HTR-8/SVneo (cell line): ENCODE measurements at places on chromosomes 5 and 9.

DNA sequence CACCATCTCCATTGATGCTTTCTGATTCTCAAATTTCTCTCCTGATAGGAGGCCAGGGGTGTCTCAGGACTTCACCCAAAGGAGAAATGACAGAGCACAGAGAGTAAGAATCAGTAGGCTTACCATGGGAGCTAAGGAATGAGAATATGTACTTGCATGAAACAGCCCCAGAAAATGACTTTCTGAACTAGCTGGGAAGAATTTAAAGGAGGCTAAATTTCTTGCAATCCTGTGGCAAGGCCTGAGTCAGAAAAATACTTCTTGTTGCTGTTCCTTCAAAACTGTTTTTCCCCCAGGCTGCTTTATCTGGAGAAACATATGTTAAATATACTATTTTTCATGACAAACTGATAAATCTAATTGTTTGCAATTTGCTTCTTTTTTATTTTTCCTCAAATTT, 53.4 kb upstream of the FBXL7 start:
- no peak for DNase-seq

- DNase-seq = no peak
Measured at GRCh38 chr9:107907255-107907654, 417.7 kb upstream of the KLF4 start.

DNA sequence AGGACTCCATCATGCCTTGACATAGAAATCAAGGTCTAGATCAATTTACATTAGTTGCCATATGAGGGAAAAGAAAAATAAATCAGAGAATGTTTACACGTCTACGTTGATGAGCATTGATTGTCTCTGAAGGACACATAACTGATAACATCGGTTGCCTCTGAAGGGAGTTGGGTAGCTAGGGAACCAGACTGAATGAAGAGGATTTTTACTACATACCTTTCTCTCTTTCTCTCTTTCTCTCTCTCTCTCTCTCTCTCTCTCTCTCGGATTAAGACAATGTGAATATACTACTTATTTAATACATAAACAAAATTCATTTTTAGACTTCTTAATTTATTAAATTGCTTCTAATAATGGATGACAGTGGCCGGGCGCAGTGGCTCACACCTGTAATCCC, 118.4 kb upstream of the DAPK1 start:
- DNase-seq = no peak

GRCh38 chr5:95327211-95327610, 42.3 kb upstream of the MCTP1 start:
- no peak for DNase-seq

GRCh38 chr5:37214550-37214949, 34.6 kb downstream of the CPLANE1 start:
- DNase-seq = no peak

DNA sequence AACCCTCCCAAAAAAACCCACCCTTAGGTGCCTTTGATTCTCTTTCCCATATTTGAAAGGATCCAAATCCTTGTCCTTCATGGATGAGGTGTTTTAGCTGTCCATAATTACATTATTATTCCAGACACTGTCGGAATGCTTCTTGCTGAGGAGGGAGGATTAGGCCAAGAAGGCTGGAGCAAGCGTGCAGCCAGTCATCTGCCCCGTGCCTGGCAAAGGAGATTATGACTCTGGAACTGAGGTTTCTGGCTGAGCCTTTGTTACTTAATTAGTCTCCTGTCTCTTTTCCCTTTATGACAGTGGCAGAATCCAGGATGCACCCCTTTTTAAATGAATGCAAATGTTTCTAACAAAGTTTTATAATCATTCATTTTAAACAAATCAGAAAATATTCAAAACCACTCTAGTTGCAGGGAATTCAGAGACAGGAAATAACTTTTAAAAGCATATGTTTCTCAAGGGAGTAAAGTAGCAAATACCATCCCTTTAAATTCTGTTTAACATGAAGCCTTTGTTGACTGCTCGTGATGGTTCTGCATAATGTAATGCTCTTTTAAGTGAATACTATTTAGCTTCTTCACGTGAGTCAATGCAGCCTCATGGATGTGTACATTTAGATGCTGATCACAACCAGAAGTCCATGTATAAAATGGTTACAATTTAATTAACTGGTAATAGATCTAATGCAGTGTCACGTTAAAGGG, 69.8 kb downstream of the GALNT10 start:
- DNase-seq = no peak

GRCh38 chr5:118551031-118551430, 437.3 kb downstream of the DTWD2 start:
- DNase-seq = no peak

DNA sequence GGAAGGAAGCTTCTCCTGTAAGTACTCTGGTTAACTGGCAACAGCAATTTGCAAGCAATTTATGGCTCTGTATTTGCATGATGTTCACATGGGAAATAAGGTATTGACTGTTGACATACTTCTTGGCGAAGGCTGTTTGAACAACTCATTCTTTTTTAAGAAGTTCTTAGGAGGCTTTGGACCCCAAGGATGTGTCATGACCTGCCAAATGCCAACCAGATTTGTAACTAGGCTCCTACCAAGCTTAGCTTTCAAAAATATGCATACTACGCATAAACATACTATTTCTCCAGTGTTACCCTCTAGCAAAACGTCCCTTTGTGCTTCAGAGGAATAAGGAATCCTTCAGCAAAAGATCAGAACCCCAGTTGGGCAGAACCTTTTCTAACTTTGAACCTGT, 165.2 kb upstream of the MSX2 start:
- no peak for DNase-seq

DNA sequence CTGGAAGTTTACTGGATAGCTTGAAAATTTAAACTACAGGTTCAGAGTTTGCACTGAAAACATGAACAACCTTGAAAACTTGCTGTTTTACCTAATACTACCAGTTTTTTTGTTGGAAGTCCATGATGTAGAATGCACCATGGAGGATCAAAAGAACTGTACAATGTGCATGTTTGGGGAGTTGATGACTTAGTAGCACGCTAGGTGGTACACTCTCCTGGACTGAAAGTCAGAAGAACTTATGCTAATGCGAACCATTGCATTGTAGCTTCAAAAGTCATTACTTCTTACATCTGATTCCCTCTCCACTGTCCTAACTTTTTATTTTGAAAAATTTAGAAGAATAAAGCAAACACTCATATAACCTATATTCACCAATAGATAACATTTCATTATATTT, 211.0 kb downstream of the OSTF1 start:
- DNase-seq = no peak

GRCh38 chr5:72268753-72269410, 51.2 kb downstream of the MRPS27 start:
- DNase-seq = peak; percentile 46

- DNase-seq = no peak
Measured at GRCh38 chr9:27963836-27964235, 390.6 kb upstream of the C9orf72 start.

- peak; percentile 41 for DNase-seq
Measured at GRCh38 chr5:59188419-59189225, 605.7 kb downstream of the RAB3C start.

DNA sequence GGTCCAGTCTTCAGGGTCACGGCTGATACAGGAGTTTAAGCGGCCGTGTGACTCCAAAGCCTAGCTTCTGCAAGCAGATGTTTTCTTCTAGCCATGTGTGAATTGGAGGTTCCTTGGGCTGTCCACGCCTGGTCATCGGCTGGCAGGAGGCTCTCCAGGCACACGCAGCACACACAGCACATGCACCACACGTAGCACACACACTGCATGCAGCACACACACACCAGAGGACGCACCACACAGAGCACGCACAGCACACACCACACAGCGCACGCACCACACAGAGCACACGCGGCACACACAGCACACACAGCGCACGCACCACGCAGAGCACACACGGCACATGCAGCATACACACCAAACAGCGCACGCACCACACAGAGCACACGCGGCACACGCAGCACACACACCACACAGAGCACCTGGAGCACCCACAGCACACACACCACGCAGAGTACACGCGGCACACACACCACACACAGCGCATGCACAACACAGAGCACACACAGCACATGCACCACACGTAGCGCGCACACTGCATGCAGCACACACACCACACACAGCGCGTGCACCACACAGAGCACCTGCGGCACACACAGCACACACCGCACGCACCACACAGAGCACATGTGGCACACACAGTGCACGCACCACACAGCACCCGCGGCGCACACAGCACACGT, 234.3 kb downstream of the FANCC start:
- no peak for DNase-seq

GRCh38 chr5:127203818-127204217, 86.8 kb upstream of the MEGF10 start:
- DNase-seq = no peak

- DNase-seq = no peak
Measured at GRCh38 chr5:172407241-172407691, 47.1 kb downstream of the SH3PXD2B start.

DNA sequence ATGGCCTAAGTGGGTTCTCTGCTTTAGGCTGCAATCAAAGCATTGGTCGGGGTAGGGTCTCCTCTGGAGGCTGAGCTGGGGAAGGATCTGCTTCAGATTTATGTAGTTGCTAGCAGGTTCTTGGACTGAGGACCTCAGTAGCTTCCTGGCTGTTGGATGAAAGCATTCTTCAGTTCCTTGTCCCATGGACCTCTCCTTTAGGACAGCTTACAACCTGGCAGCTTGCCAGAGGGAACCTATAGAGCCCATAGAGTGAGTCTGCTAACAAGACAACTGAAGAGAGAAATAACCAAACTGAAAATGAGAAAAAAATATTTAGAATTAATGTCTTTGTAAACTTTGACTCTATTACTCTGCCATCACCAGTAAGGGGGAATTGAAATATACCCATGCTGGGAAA, 12.4 kb downstream of the MRPS30 start:
- DNase-seq = no peak

GRCh38 chr9:134660407-134660806, 18.8 kb downstream of the COL5A1 start:
- no peak for DNase-seq

DNA sequence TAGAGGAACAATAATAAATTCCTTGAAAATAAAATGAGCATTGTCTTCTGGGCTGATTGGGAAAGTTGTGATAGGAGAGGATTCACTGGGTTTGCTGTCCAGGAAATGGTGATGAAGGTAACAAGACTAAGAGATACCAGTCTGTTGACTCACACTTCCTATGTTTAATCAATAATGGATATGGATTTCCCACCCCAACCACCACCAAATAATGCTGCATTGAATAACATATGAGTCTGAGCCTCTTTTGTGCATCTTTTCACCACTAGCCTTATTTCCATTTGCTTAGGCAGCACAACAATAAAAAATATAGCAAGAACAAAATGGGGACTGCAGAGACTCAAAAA, 120.2 kb upstream of the NFIB start:
- no peak for DNase-seq

GRCh38 chr9:97749928-97750327, 52.8 kb upstream of the XPA start:
- DNase-seq = no peak

- peak; percentile 84 for DNase-seq
Measured at GRCh38 chr5:373710-374602, 52.4 kb downstream of the AHRR start.

- no peak for DNase-seq
Measured at GRCh38 chr9:125960626-125961025, 213.5 kb downstream of the PBX3 start.

DNA sequence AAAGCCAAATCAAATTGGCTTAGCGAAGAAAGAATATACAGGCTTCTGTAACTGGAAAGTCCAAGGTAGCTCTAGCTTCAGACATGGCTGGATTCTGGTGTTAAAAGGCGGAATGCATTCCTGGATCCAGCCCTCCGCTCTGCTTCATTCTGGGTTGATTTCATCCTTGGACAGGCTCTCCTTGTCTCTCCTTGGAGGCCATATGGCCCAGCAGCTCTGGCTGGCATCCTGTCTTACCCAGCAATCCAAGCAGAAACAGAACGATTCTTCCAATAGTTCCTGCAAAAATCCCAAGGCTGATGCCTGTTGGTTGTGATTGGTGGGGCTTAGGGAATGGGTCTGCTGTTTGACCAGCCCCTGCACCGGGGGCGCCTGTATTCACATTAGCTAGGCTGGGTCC, 37.0 kb upstream of the SAP30L start:
- no peak for DNase-seq

DNA sequence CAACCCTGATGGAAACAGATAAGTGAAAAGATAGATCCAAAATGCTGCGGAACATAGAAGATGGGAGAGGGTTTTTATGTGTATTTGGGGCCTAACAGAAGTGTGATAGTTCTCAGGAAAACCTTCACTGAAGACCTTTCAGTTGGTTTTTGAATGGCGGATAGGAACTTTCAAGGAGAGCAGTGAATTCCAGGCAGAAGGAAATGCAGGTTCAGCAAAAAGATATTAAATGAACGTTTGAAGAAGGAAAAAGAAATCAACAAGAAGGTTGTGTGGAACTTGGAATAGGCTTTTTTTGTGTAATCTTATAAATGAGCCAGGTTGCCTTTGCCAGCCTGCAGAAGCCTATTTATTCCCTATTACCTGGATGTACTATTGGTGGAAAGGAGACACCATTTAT, 2.1 kb downstream of the PPIP5K2 start:
- DNase-seq = no peak

DNA sequence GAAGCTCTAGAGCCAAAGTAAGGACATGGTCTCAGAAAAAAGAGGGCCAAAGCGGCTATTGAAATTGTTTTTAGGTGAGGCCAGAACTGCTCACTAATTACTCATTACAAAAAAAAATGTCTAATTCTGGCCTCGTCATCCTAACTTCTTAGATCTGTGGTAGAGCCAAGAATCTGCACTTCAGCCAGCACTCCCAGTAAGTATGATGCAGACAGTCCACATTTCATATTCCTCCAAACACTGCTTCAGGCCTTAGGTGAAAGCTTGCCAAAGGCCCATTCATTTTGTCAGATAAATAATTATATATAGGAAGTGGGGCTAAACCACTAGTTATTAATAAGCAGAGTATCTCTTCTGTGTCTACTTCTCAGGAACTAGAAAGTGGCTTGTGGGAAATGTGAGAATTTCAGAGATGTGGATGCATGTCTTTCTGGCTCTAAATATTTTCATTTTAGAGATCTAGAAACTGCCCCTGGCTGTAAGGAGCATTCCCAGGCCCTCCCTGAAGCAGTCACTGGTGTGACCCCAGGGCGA, 554.0 kb downstream of the TLE4 start:
- DNase-seq = no peak

GRCh38 chr5:94268226-94268625, 350.2 kb downstream of the KIAA0825 start:
- no peak for DNase-seq

DNA sequence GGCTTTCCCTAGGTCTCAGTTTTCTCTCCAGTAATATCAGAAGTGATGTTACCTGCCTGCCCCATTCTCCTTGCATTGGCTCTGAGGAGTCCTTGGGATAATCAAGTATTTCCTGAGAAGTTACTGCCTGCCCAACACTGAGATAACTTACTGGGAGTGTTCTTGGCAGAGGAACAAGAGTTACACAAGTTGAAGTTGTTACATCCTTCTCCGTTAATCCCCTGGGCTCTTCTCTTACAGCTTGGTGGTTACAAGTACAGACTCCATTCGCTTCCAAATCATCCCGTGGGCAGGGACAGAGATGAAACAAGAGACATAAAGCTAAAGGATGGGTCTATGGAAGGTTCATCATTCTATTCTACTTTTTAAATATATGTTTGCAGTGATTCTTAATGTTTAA, 74.1 kb upstream of the SAP30L start:
- DNase-seq = no peak
